Bone marrow (tissue), 2 donors: ENCODE measurements at places on chromosomes 16 and 17.

- no peak for DNase-seq
Observed at GRCh38 chr17:68794636-68795434, 160.4 kb downstream of the ABCA8 start.

DNA sequence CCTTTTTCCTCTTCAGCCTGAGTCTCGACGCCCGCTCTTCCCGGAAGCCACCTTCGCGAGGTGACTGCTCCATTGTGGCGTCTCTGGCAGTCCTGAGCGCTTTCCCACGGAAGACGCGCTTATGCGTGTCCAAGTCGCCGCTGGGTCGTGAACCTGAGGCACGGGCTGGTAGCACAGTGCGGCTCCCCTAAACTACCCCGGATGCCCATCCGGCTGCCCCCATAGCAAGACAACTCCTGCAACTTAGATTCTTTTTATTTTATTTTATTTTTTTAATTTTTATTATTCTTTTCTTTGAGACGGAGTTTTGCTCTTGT is 2.1 kb upstream of the ESRP2 start:
- DNase-seq: no peak

- no peak for DNase-seq
Observed at GRCh38 chr17:48649741-48650140, 23.6 kb upstream of the HOXB9 start.

DNA sequence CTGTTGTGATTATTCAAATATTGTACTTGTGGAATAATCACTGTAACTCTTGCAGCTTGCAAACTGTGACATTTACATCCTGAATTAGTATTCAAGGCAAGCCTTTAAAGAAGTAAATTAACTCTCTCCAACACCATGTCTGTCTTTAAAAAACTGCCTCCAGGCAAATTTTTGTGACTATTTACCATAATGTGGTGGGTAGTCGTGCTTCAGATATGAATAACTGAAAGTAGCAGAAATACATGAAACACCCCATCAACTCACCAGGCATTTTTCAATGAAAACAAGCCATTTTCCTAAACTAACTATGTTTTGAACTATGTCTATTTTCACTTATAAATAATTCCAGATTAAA is 217.4 kb upstream of the PSMD7 start:
- DNase-seq: no peak

DNA sequence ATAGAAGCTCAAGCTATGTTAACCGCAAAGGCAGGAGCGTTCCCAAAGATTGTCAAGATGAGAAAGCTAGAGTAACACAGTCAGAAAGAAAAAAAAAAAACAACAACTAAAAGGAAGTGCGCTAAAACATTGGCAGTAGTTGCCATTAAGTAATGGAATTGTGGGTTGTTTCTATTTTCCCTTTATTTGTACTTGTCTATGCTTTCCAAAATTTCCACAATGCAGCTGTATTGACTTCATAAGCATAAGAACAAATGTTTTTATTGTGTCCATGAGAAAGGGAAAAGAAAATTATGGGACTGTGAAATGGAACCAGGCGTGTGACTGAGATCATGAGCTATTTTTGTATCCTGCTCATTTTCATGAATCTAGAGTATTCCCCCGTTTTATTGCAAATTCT is 153.4 kb downstream of the TMEM114 start:
- no peak for DNase-seq

DNA sequence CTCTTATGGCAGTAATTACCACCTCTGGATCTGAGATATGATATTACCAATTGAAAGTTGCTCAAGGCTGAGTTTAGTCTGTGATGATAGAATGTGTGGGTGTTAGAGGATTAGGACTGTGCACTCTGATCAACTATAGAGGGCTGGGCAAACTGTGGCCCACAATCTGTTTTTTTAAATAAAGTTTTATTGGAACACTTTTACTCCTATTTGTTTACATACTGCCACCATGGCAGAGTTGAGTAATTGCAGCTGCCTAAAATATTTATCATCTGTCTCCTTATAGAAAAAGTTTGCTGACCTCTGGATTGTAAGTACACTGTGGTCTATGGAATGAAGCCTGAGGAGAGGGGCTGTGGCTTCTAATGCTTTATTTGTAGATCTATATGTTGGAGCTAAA is 71.5 kb upstream of the N4BP1 start:
- no peak for DNase-seq
